ENCODE measurements at places on chromosomes 3 and 15. TPM values are rescaled to one million over a fixed set of nuclear protein-coding genes. Genes with fewer than 3 reads are reported as not detected.

DNA sequence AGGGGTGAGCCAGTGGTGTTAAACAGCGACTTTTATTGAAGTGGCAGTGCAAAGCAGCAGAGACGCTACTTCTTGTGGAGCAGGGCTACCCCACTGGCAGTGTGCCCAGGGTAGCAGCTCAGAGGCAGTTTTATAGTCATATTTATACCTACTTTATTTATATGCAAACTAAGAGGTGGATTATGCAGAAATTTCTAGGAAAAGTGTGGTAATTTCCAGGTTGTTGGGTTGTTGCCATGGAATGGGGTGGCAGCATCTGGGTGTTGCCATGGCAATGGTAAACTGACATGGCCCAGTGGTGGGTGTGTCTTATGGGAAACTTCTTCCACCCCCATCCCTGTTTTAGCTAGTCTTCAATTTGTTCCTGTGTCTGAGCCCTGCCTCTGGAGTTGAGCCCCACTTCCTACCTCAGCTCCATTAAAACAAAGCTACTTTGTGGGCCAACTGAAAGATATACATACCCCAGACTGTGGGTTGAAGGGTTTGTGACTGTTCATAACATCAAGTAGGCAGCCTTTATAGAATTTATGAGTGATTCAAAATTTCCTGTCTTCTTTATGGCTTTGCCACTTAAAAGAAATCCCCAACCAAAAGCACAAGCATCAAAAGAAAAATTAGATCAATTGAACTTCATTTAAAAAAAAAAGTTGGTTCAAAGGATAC is 60.3 kb downstream of the EBLN2 start:
- H3K4me3 ChIP-seq, result no peak overlapping the region
- DNase-seq, result no peak
- H3K27ac ChIP-seq, result no peak overlapping the region
- H3K4me1 ChIP-seq, result no peaks in the 10 kb centered on the region

GRCh38 chr15:65952391-65953053 is 83.2 kb downstream of the RAB11A start:
- DNase-seq, result no peak
- H3K36me3 ChIP-seq, result no peaks in the 10 kb centered on the region
- H3K4me3 ChIP-seq, result no peak overlapping the region

- no peak overlapping the region for H3K27ac ChIP-seq
- no peak for DNase-seq
- H3K4me3 ChIP-seq, result no peak overlapping the region
- H3K27me3 ChIP-seq, result peaks cover 55% of the 10 kb centered on the region
- H3K4me1 ChIP-seq, result no peaks in the 10 kb centered on the region
Measured at GRCh38 chr3:147422601-147423536, 13.7 kb downstream of the ZIC1 start.

- peak overlapping the region; percentile 91 for H3K27ac ChIP-seq
- peak overlapping the region; percentile 53 for H3K4me3 ChIP-seq
- peaks cover 50% of the 10 kb centered on the region for H3K4me1 ChIP-seq
- peaks cover 27% of the 10 kb centered on the region for H3K36me3 ChIP-seq
- H3K27me3 ChIP-seq, result no peaks in the 10 kb centered on the region
Measured at GRCh38 chr3:4409971-4410573, 57.0 kb downstream of the SUMF1 start.

The PARP14 gene
- 132 TPM for total RNA-seq

The RAB6B gene
- 4.5 TPM for total RNA-seq
